ENCODE measurements at places on chromosomes 6 and 20.

DNA sequence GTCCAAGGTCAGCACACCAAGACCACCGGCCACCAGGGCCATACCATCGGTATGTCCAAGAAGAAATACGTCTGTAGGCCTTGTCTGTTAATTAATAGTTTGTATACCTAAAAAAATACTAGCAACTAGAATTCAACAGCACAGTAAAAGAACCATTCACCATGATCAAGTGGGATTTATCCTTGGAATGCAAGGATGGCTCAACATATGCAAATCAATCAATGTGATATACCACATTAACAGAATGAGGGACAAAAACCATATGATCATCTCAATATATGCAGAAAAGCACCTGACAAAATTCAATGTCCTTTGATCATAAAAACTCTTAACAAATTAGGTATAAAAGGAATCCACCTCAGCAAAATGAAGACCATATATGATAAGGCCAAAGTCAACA, 24.4 kb downstream of the RPP40 start:
- no peak for DNase-seq
- no peaks in the 10 kb centered on the region for H3K36me3 ChIP-seq
- no peak overlapping the region for H3K4me3 ChIP-seq
- no peaks in the 10 kb centered on the region for H3K27me3 ChIP-seq

DNA sequence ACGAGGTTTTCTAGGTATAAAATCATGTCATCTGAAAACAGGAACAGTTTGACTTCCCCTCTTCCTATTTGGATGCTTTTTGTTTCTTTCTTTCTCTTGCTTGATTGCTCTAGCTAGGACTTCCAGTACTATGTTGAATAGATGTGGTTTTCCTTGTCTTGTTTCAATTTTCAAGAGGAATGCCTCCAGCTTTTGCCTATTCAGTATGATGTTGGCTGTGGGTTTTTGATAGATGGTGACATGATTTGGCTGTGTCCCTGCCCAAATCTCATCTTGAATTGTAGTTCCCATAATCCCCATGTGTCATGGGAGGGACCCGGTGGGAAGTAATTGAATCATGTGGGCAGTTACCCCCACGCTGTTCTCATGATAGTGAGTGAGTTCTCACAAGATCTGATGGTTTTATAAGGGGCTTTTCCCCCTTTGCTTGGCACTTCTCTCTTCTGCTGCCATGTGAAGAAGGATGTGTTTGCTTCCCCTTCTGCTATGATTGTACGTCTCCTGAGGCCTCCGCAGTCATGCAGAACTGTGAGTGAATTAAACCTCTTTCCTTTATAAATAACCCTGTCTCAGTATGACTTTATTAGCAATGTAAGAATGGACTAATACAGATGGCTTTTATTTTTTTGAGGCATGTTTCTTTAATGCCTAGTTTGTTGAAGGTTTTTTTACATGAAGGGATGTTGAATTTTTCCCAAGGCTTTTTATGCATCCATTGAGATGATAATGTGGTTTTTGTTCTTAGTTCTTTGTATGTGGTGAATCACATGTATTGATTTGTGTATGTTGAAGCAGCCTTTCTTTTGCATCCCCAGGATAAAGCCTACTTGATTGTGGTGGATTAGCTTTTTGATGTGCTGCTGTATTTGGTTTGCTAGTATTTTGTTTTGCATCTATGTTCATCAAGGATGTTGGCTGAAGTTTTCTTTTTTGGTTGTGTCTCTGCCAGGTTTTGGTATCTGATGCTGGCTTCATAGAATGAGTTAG, 239.1 kb downstream of the THBS2 start:
- no peaks in the 10 kb centered on the region for H3K4me1 ChIP-seq
- H3K36me3 ChIP-seq, result no peaks in the 10 kb centered on the region
- no peak overlapping the region for H3K27ac ChIP-seq
- no peaks in the 10 kb centered on the region for H3K27me3 ChIP-seq

DNA sequence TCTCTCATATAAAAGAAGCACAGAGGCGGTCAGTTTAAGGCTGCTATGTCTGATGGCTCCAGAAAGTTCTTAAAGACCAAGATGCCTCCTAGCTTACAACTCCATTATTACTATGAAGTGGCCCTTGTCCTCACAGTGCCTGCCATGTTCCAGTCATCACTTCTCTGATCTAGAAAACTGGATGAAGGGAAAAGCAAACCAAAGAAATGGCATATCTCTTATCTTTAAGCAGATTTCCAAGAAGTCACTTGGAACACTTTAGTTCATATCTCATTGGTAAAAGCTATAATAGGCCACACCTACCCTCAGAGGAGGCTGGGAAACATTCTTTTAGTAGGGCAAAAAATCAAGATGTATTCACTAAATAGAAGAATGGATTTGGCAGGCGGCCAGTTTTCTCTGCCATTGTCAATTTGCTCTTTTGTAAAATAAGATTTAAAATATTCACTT, 289.6 kb downstream of the TBC1D7 start:
- H3K27ac ChIP-seq, result no peak overlapping the region
- no peak overlapping the region for H3K4me3 ChIP-seq
- no peaks in the 10 kb centered on the region for H3K36me3 ChIP-seq
- no peak for DNase-seq
- H3K27me3 ChIP-seq, result no peaks in the 10 kb centered on the region
- no peaks in the 10 kb centered on the region for H3K4me1 ChIP-seq

GRCh38 chr6:128397996-128398395, 122.4 kb downstream of the PTPRK start:
- DNase-seq, result no peak
- no peaks in the 10 kb centered on the region for H3K36me3 ChIP-seq
- no peaks in the 10 kb centered on the region for H3K27me3 ChIP-seq
- H3K4me1 ChIP-seq, result no peaks in the 10 kb centered on the region
